Activated CD8-positive, alpha-beta memory T cell treated with anti-CD3 and anti-CD28 coated beads for 1 hour (primary cell): ENCODE measurements at places on chromosomes 4 and X.

GRCh38 chr4:82818664-82819662, 20.4 kb upstream of the SCD5 start:
- DNase-seq = no peak

DNA sequence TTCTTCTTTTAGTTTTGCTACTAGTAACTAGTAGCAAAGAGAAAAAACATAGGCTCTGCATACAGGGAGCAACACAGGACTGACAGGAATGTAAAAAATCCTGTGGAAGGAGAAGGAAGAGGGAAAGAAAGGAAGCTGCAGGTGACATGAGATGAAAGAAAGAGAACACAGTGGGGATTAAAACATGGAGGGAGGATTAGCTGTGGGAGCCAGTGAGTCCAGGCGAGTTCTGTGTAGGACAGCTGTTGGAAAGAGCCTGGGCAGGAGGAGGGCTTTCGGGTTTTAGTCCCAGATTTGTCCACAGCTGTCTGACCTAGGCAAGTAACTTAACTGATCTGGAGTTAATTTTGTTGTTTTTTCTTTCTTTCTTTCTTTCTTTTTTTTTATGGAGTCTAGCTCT, 21.6 kb downstream of the CCNG2 start:
- DNase-seq = no peak

- no peak for DNase-seq
Observed at GRCh38 chr4:106704253-106704870, 331.8 kb downstream of the DKK2 start.

GRCh38 chr4:150720973-150721518, 139.1 kb downstream of the MAB21L2 start:
- no peak for DNase-seq

GRCh38 chr4:146436423-146437162, 85.1 kb downstream of the SLC10A7 start:
- DNase-seq = no peak

GRCh38 chrX:31147175-31147574, 75.3 kb upstream of the FTHL17 start:
- no peak for DNase-seq

DNA sequence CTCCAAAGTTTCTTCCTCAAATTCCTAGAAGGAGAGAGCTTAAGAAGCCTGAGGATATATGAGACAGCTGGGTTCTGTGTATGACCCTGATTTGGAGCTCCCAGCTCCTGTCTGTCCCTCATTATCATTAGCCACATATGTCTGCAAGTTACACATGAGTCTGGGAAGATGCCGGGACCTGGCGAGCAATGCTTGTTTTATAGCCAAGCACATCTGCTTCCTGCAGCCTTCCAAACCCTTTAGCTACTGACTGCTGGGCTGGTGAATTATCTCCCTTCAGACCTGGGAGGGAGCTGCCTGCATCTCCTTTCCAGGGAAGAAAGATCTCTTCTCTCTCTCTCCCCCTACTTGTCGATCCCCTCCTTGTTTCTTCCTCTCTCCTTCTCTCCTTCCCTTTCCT, 556.7 kb upstream of the BOD1L1 start:
- DNase-seq = no peak

DNA sequence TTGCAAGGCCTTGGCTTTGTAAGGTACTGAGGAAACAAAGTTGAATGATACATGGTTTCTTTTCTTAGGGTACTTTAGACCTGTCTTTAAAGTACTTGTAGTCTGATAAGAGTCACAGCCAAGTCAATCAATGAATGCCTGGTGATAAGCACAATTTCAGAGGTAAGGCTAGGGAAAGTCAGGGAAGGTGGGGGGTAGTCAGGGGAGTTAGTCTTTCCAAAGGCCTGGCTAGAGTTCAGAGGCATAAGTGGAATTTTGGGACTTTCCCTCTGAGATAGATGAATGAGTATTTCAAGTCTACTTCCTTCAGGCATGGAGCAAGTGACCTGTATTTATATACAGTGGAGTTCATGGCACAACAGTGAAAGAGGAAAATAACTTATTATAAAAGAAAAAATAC, 78.3 kb downstream of the SLC4A4 start:
- DNase-seq = no peak

DNA sequence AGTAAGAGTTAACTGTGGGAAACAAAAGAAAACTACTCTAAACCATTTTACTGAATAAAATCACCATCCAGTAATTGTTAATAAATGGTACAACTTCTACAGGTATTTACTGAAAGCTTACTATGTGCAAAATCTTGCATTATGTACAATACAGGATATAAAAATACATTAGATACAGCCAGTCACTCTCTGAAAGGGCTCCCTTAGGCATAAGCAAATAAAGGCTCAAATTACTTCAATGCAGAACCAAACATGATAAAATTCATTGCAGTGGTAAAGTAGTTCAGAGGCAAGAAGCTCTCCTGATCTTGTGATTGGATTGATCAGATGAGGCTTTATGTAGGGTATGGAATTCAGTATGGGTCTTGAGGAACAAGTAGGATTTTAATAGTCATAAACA, 100.2 kb downstream of the KLHL13 start:
- DNase-seq = no peak

- no peak for DNase-seq
Observed at GRCh38 chrX:71809886-71810285, 46.7 kb downstream of the CXorf49B start.
